A375 (cell line): ENCODE measurements at places on chromosomes 4 and X. TPM values are rescaled to one million over a fixed set of nuclear protein-coding genes. Genes with fewer than 3 reads are reported as not detected.

The FAM53A gene
- total RNA-seq: 3.2 and 5.8 TPM in 2 replicates

The ZCCHC12 gene
- not detected in 2 replicates for total RNA-seq

The GPR143 gene
- 0.08 TPM in 1 of 2 replicates, not detected in the other for total RNA-seq

The C4orf50 gene
- total RNA-seq: 0.03 TPM in 1 of 2 replicates, not detected in the other

The CT55 gene
- 0.79 and 1.1 TPM in 2 replicates for total RNA-seq

The NAA11 gene
- total RNA-seq: 48.1 and 52.4 TPM in 2 replicates

The MID1 gene
- 12.8 and 22.7 TPM in 2 replicates for total RNA-seq

The NWD2 gene
- total RNA-seq: not detected in 2 replicates

The ADGRL3 gene
- total RNA-seq: 5.0 and 5.6 TPM in 2 replicates

The TBX22 gene
- total RNA-seq: not detected in 2 replicates

The PSAPL1 gene
- total RNA-seq: not detected in 2 replicates

The GPR119 gene
- not detected in 2 replicates for total RNA-seq

The FGFBP1 gene
- total RNA-seq: 4.7 and 4.8 TPM in 2 replicates

The PTTG2 gene
- total RNA-seq: not detected in 2 replicates

The SFRP2 gene
- total RNA-seq: not detected in 2 replicates

The MAGEA12 gene
- total RNA-seq: 115 and 120 TPM in 2 replicates

The CCDC120 gene
- total RNA-seq: 0.48 and 0.83 TPM in 2 replicates

The EREG gene
- total RNA-seq: 0.04 and 0.13 TPM in 2 replicates

The CFAP47 gene
- total RNA-seq: 0.03 and 0.08 TPM in 2 replicates
